Stimulated activated CD8-positive, alpha-beta memory T cell treated with anti-CD3 and anti-CD28 coated beads, Interleukin-7, amount 100 ng/mL, for 24 hours (primary cell): ENCODE measurements at places on chromosomes 5 and 9.

- no peak for DNase-seq
These were observed 691.0 kb downstream of the PTPRD start for GRCh38 chr9:9921805-9922204.

DNA sequence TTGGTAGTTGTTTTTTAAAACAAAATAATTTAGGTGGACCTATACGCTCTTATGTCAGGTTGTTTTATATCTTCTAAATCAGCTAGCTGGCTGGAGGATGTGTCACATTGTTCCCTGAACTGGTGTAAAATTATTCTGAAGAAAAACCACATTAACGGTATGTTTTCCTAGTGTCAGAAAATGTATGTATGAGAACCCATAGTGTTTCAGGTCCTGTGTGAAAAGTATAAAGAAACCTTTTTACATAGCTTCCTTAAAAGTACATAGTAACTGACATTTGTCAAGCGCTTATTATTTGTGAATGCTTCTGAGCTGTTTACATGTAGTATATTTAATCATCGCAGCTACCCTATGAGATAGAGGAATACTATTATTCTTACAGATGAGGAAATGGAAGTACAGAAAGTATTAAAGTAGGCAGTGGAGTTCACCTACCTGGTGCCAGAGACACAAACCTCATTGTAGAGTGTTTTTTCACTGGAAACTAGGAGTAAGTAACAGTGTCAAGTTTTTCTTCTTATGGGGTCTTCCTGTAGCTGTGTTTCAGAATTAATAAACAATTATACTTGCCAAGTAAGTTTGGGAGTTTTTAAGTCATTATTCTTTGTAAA lies 10.4 kb upstream of the FAM120AOS start:
- DNase-seq = no peak

GRCh38 chr9:115117999-115118878 lies at the start of gene TNC:
Gene TNC, minus strand, starts transcription at chr9:115118157. Its CDS starts 27,139 bp downstream, at chr9:115091018.
- DNase-seq = no peak

DNA sequence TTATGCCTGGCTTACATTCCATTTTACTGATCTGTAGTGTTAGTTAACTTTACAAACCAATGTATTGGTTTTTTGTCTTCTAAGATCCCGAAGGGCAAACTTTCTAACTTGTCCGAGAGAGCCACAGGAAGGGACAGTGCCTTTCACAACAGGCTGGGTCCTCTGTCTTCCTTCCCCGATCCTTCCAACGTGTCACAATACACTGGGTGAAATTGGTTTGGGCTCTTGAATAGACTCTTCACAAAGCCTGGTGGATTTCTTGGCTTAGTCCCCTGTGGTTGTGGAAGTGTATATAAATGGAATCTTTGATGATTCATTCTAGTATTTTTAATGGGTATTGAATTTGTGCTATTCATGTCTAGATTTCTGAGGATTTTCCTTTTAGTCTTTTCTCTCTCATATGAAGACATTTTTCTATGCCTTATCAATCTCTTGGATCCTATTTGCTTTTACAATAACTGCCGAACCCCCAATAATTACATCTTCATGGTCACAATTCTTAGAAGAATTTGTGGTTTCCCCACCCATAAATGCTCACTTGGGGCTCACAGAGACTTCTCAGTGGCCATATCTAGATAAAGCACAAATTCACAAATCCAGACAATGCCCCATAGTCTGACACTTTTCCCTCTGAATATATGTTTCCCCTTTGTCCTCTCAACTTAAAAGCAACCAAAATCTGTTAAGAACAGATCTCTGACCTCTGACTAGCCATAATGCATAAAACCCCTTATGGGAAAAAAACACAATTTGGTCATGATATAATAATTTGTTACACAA lies 107.7 kb downstream of the MTRR start:
- DNase-seq = no peak

- no peak for DNase-seq
These were observed 167.8 kb downstream of the COL23A1 start for GRCh38 chr5:178422400-178422775.

DNA sequence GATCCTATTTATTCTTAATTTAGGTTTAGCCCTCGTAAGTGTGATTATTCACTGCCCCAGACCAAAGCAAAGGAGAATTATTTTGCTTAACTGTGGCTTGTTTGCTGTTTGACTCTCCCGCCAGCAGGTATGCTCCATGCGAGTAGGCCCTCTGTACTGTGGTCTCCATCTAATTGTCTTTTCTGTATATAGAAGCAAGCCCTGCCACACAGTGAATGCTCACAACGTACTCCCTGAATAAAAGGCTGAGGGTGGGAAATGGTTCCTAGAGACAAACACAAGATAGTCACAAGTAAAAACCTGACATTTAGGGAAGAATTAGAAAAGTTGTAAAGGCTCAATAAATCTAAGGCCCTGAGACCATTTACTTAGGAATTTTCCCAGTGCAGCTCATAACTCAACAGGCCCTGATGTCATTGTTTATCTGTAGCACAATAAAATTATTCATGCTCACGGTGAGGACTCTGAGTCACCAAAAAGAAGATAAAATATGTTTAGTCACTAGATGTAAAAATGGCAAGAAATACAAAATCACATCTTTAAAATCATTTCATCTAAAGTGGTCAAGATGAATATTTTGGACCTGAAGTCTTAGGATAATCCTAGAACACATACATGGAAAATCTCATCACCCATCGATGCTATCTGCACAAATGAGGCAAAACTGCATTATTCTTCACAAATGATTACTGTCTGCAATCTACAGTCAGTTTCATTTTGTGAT lies 473.2 kb downstream of the ENC1 start:
- no peak for DNase-seq

DNA sequence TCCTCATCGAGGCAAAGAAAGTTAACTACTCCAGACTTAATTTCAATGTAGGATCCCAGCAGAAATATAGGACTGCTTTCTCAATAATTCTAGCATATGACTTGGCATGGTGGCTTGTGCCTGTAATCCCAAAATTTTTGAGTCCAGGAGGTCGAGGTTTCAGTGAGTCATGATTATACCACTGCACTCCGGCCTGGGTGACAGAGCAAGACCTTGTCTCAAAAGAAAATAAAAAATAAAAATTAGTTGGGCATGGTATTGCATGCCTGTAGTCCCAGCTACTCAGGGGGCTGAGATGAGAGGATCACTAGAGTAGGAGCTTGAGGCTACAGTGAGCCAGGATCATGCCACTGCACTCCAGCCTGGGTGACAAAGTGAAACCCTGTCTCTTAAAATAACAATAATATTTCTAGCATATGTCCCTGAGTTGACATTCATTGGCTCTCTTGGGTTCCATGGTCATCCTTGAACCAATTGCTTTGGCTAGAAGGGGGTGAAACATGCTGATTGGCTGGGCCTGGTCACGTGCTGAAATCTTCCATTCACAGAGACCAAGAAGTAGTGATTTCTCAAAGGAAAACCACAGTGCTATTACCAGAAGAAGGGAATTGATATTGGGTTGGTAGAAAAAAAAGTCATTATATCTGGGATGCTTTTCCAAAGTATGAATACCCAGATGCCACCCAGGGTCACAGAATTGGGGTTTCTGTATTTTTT lies 31.6 kb upstream of the GARNL3 start:
- no peak for DNase-seq

DNA sequence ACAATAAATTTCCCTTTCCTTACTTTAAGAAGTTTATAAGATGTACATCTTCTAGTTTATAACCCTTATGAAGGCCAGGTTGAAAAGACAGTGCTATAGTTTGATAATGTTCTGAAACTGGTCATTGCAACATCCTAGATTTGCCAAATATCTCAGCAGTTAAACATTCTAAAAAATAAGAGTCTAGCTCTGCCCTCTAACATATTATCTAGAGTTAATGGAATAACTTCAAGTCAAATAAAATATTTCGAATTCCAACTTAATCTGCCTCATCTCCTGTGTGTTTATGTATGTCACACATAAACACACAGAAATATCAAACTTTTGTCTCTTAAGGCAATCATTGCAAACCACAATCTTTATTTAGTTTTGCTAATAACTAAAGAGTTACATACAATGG lies 796.6 kb downstream of the TLE1 start:
- DNase-seq = no peak

- no peak for DNase-seq
These were observed 2.0 kb upstream of the PFN3 start for GRCh38 chr5:177402271-177403043.

GRCh38 chr5:157076558-157076957 lies 17.6 kb upstream of the HAVCR1 start:
- no peak for DNase-seq

- no peak for DNase-seq
These were observed 117.5 kb upstream of the ZNF366 start for GRCh38 chr5:72624641-72625236.

DNA sequence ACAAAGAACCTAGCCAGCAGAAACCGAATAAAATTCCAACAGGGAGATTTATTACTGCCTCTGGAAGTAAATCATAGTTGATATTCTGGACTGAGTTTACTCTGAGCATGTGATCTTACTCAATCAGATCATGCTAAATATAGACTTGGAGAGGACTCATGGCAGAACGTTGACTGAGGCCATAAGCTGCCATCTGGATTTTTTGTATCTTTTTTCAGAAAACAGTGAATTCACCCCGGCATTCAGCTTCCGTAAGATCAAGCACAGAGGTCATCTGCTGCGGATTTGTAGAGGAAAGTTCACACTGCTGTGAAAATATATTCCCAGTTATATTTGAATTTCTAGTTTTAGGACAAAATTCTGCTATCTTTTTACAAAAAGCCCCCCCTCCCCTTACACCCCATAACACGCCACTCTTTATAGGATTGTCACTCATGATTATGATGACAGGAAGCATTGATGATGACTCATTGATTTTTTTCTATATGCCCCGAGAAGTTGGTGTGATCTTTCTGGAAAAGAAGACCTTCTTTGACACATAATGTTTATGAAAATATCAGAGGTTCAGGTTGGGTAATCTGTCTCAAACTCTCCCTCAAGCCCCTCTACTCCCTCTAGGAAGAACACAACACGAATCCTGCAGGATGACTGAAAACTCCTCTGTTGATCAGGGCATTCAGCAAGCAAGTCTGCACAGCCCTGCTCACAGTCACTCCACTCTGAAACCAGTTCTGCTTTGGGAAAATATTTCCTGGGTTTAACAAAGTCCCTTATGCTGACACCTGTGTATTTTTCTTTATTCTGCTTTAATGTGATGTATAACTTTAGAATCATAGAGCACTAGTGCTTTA lies 70.8 kb downstream of the NXNL2 start:
- no peak for DNase-seq

GRCh38 chr9:135448663-135449100 lies 30.9 kb upstream of the PPP1R26 start:
- DNase-seq = no peak

- DNase-seq = no peak
These were observed 58.0 kb downstream of the GOLM1 start for GRCh38 chr9:86041311-86041741.

DNA sequence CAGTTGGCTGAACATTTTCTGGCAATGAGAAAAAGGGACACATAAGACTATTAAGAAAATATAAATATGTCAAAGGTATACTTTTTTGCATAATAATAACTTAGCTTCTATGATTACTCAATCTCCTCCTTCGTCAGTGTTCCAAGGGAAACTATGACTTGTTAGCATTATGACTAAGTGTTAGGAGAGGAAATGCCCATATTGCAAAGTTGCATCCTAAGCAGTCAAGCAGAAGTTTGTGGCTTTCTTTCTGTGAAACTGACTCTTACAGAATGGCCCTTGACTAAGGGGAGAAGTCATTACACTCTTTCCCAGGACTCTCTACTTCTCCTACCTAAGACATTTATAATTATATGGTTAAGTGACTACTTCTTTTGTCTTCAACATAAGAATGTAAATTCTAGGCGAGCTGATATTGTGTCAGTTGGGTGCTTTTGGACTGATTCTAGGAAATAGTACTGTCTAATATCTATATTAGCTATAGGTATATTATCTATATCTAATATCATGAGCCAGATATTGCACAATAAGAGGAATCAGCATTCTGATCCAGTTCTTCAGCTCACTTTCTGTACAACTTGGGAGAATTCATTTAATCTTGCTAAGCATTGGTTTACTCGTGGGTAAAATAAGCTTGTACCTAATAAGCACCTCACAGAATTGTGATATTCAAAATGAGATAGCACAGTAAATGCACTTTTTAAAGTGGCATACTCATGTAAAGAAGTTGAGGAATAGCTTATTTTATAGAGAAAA lies 16.4 kb upstream of the SPINK6 start:
- DNase-seq = no peak

- no peak for DNase-seq
These were observed 31.0 kb upstream of the NFIB start for GRCh38 chr9:14344941-14345353.

- DNase-seq = no peak
These were observed 16.1 kb downstream of the B4GALT1 start for GRCh38 chr9:33151007-33151557.

- no peak for DNase-seq
These were observed 1209.9 kb upstream of the WWC1 start for GRCh38 chr5:167081561-167081960.

- no peak for DNase-seq
These were observed 227.3 kb upstream of the TBCA start for GRCh38 chr5:78003450-78003849.

- DNase-seq = no peak
These were observed 588.8 kb upstream of the KLF4 start for GRCh38 chr9:108078375-108078774.

- no peak for DNase-seq
These were observed 1.4 kb upstream of the PSIP1 start for GRCh38 chr9:15512204-15512603.

- no peak for DNase-seq
These were observed 116.0 kb upstream of the PAM start for GRCh38 chr5:102638912-102639652.

DNA sequence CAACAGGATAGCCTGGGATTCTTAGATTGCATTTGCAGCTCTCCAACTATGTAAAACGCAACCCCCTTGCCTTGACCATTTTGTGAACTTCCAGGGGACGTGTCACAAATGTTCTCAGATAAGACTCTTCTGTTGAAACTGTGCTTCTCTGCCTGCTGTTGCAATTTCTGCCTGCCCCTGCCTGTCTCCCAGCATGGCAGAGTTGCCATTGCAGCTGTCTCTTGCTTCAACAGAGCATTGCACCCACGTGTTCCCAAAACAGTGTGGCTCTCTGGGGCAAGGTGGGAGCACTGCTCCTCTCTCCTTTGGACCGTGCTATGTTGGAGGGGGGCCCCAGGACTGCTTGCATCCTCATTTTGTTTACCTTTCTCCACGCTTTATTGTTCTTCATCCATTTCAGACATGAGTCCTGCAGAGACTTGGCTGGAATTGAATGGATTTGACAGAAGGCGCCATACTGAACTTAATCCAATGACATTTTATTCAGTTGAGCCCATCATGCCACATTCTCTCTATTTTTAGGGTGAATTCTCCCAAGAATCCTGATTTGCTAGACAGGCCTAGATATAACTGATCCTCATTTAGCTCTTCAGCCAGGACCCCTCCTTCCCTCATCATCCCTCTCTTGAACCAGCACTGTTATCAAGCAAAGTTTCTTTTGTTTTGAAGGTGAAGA lies 90.7 kb downstream of the MAT2B start:
- DNase-seq = no peak
